ENCODE measurements at places on chromosomes 4 and X. TPM values are rescaled to one million over a fixed set of nuclear protein-coding genes. Genes with fewer than 3 reads are reported as not detected.

The AKAP14 gene
- total RNA-seq, result not detected

The XAGE1A gene
- total RNA-seq, result not detected

The PCDH11X gene
- total RNA-seq, result not detected

The SOWAHB gene
- total RNA-seq, result not detected

The CAPN6 gene
- total RNA-seq, result 0.32 TPM

The CLDN22 gene
- not detected for total RNA-seq

The EXOC1L gene
- total RNA-seq, result not detected

The WFS1 gene
- 17.6 TPM for total RNA-seq

The SRPX2 gene
- total RNA-seq, result 28.4 TPM

The GALNTL6 gene
- total RNA-seq, result not detected

The HDX gene
- 8.0 TPM for total RNA-seq

The NMU gene
- 0.13 TPM for total RNA-seq

The KLKB1 gene
- 0.54 TPM for total RNA-seq

All from articular chondrocyte of knee joint (primary cell).